ENCODE measurements at places on chromosomes 4 and X.

DNA sequence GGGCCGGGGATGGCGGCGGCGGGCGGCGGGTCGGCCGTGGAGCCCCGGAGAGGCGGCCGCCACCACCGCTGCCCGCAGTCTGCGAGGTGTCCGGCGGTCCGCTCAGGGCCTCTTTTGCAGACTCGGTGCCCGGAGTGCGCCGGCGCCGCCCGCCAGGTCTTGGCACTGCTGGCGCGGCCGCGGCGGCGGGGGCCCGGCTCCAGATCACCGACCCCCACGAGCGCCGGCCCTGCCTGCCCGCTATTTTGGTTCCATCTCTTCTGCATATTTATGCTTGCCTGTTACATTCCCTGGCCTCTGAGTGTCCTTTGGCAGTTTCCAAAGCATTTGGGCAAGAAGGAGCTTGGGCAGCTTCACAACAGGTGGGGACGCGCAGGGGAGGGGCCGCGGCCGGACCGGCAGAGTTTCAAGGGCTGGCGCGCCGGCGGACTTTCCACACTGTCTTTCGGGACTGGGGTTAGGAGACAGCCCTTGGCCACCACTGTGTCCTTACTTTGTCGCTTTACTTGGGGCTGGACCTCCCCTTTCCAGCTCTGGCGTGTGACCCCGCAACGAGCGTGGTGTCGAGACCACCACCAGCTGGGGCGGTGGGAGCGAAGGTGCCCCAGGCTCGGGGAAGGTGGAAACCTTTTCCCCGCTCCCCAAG is 668 bp upstream of the TAPT1 start:
- peak; percentile 48 for DNase-seq

DNA sequence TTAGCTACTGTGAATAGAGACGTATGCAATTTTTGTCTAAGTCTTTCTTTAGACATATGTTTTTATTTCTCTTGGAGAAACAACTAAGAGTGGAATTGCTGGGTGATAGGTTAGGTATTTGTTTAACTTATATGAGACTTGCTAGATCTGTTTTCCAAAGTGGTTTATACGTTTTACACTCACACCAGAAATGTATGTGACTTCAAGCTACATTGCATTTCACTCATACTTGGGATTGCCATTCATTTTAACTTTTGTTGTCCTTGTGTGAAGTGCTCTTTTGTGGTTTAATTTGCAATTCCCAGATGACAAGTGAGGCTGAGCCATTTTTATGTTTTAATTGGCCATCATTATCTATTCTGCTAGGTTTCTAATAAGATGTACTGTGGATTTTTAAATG is 817.2 kb downstream of the GLUD2 start:
- DNase-seq, result no peak

GRCh38 chr4:185874516-185875230 is 62.7 kb upstream of the SORBS2 start:
- DNase-seq, result peak; percentile 81

- DNase-seq, result no peak
Observed at GRCh38 chrX:39165185-39165584, 363.9 kb downstream of the MID1IP1 start.

DNA sequence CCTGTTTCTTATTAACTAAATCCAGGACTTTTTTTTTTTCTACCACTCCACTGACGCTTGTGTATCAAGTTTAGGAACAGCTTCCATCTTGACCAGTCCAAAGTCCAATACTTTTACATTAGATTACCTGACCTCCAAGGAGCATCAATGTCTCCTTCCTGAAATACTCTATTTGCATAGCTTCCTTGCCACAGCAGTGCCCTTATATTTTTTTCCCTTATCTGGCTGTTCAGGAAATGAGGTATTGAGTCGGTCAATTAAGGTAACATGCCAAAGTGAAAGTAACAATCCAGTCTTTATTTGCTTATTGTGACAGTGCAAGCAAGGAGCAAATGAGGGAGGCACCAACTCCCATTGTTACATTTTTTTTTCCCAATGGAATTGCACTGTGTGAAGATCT is 730.8 kb upstream of the NDST4 start:
- DNase-seq, result no peak

GRCh38 chrX:46850771-46851170 is 13.9 kb downstream of the RP2 start:
- DNase-seq, result no peak

- DNase-seq, result no peak
Observed at GRCh38 chr4:38046727-38047489, 86.7 kb downstream of the PTTG2 start.

DNA sequence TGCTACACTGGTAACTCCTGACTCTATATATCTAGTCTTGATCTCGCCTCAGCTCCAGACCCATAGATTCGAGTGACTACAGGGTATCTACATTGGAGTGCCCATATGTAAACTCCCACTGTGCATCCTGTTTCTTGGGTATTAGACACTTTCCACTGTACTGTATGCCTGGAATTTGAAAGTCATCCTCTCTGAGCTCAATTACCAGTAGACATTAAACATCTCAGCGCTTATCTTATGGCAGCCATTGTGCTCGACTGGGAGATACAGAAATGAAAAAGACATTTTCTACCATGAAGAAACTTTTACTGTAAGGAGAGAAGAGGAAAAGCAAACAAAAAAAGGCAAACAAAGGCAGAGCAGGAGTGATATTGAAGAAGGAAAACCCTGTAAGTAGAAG is 151.9 kb upstream of the JADE1 start:
- no peak for DNase-seq

GRCh38 chr4:147109800-147110199 is 164.1 kb upstream of the TTC29 start:
- DNase-seq, result no peak

DNA sequence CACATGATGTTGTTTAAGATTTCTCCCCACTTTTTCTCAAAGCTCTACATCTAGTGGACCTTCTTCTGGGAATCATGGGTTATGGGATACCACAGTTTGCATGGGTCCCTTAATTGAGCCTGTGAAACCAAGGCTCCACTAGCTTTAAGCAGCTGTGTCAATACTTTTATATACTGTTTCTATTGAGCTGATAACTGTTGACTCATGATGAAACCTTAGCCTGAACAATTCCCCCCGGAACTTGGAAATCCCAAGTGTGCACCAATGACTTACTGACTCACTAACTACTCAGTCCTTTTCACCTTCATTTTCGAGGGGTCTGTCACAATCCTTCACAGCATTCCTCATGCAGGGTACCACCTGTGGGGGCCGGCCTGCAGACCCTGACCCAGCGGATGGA is 12.7 kb upstream of the SPIN4 start:
- DNase-seq, result no peak

- DNase-seq, result peak; percentile 89
Observed at GRCh38 chr4:6749340-6750171, 33.0 kb upstream of the KIAA0232 start.

Measured in kidney tubule cell (primary cell).